ENCODE measurements at places on chromosomes 5 and 9.

GRCh38 chr5:125261505-125262250 lies 515.2 kb upstream of the ZNF608 start:
- DNase-seq, result no peak

DNA sequence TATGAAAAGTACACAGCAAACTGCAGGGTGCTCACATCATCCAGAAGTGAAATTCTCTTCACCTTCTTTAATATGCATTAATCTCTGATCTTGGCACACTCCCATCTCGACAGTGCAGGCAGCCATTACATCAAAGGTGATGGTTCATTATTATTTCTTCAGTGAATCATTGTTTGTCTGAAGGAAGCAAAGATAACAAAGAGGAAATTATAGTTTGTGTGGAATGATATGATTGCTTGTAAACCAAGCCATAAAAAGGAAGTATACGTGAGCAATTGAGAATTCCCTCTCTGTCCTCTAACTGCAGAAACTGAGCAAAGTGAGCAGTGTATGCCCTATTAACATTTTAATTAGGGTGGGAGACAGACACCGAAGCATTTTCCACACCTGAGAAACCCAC lies 171.6 kb upstream of the PPP1R2B start:
- no peak for DNase-seq

GRCh38 chr5:60738461-60738860 lies 38.5 kb upstream of the DEPDC1B start:
- DNase-seq, result no peak

GRCh38 chr9:88933607-88934379 lies 57.5 kb upstream of the S1PR3 start:
- DNase-seq, result no peak

DNA sequence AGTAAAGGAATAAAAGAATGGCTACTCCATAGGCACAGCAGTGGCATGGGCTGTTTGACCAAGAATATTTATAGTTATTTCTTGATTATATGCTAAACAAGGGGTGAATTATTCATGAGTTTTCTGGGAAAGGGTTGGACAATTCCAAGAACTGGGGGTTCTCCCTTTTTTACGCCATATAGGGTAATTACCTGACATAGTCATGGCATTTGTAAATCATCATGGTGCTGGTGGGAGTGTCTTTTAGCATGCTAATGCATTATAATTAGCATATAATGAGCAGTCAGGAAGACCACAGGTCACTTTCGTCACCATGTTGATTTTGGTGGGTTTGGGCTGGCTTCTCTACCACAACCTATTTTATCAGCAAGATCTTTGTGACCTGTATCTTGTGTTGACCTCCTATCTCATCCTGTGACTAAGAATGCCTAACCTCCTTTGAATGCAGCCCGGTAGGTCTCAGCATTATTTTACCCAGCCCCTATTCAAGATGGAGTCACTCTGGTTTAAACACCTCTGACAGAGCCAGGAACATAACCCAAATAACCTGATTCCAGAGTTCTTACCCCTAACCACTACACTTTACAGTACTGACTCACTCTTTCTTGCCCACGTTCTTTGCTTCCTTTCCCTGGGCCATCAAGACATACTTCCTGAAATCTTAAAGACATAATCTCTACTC lies 25.0 kb upstream of the MRPS30 start:
- DNase-seq, result no peak

GRCh38 chr9:121348221-121348620 lies 21.8 kb downstream of the STOM start:
- no peak for DNase-seq
